ENCODE measurements at places on chromosomes 7 and 10.

DNA sequence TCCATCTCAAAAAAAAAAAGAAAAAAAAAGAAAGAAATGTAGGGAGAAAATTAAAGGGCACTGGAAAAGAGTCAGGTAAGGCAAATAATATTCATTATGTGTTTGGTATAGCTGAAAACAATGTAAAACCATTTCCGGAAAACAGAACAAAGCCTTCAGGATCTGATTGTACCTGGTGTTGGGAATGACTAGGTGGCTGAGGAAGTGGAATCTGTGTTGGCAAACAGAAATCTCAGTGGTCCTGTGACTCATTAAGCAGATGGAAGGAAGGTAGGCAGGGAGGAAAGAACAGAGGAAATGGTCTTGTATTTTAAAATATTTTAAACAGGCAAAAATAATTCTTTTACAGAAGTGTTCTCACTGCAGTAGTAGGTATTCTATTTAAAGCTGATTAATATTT, 55.7 kb upstream of the GATA3 start:
- no peak for DNase-seq

- DNase-seq = no peak
Observed at GRCh38 chr7:106178593-106179134, 66.6 kb upstream of the SYPL1 start.

GRCh38 chr7:114109304-114109703, 190.5 kb upstream of the PPP1R3A start:
- no peak for DNase-seq

- DNase-seq = no peak
Observed at GRCh38 chr7:129877146-129877792, 75.5 kb downstream of the UBE2H start.

GRCh38 chr7:14235056-14235455, 245.6 kb upstream of the ETV1 start:
- no peak for DNase-seq

- DNase-seq = no peak
Observed at GRCh38 chr10:27188897-27189296, 33.7 kb downstream of the MASTL start.

- no peak for DNase-seq
Observed at GRCh38 chr7:94481279-94481678, 28.3 kb upstream of the CASD1 start.

DNA sequence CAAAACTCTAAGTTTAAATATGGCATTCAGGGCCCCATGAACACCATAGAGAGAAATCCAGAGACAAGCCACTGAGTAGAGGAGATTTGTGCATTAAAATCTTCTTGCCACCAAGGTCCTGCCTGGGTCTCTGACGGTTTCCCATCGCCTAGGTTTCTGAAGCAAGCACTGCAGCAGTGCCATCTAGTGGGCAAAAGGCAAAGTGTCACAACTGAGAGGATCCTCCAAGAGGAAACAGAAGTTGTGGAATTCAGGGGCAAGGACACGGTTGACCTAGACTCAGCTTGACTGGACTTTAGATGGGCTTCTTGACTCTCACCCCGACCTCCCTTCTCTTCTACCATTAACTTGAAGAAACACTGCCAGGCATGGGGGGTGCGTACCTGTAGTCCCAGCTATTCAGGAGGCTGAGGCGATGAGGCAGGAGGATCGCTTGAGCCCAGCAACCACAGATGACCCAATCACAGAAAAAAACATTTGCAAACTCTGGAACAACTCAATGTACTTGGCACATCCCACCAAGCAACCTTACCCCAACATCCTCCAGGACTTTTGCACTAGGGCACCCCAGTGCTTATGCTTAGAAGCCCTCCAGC, 604.1 kb downstream of the GALNT17 start:
- no peak for DNase-seq

DNA sequence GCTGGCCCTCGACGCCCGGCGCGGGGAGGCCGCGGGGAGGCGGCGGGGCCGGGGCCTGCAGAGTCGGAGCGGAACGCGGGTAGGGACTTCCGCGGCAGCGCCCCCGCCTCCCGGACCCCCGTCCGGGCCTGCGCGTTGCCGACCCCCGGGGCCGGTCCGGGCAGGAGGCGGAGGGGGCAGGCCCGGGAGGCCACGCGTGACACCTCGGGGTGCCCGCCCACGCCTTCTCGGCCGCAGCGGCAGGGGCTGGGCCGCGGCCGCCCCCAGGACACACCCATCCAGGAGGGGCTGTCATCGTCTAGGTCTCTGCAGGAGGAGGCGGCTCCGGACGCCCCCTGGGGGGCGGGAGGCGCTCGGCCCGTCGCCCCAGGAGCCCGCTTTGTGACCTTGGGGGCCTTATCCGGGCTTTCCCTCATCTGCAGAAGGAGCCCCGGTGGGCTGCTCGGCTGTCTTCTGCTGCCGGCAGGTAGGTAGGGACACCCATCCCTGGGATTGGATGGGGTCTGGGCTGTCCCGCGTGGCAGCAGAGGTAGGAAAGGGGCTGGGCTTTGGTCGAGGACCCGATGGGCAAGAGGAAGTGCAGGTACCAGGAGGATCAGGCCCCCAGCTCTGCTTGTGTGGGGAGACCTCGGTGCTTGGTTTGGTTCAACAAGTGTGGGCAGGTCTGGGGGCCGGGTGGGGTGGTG, 569 bp downstream of the ZNF316 start:
- no peak for DNase-seq

Measured in Right ventricle myocardium inferior (tissue), 1 donor.